ENCODE measurements at places on chromosomes 7 and 10. TPM values are rescaled to one million over a fixed set of nuclear protein-coding genes. Genes with fewer than 3 reads are reported as not detected.

Gene GRK5
- total RNA-seq, result 20.8 TPM

Gene GNGT1
- total RNA-seq, result not detected

Gene CC2D2B
- not detected for total RNA-seq

Gene PLAC9
- total RNA-seq, result not detected

Gene RELN
- not detected for total RNA-seq

Gene OIT3
- total RNA-seq, result not detected

Gene GPAM
- total RNA-seq, result 6.7 TPM

All from CD4-positive, alpha-beta T cell (primary cell).